ENCODE measurements at places on chromosomes 12 and 14.

DNA sequence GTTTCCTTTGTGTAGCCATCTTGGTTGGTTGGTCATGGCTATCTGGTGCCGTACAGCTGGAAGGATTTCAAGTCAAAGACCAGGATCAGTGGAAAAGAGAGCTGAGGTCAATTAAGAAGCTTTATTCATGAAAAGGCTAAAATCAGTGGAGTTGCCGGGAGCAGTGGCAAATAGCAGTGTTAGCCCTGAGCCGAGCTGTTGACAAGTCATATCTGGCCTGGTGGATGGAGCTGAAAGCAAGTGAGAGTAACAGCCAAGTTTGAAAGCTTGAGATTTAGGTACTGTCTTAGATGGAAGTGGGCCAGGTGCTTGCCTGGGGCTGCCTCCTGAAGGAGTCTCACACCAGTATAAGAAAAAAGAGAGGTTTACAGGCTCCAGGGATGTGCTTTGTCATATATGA lies 9.0 kb downstream of the BATF start:
- DNase-seq = no peak

GRCh38 chr14:72630374-72630773 lies 263.5 kb downstream of the DPF3 start:
- no peak for DNase-seq

- no peak for DNase-seq
These were observed 28.2 kb downstream of the PTPRQ start for GRCh38 chr12:80472236-80472635.

DNA sequence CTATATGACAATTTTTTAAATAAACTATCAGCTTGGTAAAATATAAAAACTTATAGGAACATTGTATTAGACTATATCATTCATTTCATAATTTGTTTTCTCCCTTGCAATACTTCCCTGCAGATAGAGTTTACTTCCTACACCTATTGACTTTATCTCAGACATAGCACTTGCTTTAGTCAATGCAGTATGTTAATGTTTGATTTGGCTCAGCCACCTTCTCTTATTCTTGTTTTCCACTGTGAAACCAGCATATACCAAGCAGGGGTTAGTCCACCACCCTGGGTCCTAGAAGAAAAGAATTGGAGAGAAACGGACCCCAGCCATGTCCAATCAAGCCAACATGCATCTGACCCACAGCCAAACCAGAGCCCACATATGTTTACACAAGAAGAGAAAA lies 10.4 kb upstream of the SOX5 start:
- DNase-seq = no peak

- no peak for DNase-seq
These were observed 22.2 kb upstream of the ABCD4 start for GRCh38 chr14:74324931-74325361.

GRCh38 chr12:85920324-85920947 lies 46.3 kb downstream of the NTS start:
- no peak for DNase-seq

DNA sequence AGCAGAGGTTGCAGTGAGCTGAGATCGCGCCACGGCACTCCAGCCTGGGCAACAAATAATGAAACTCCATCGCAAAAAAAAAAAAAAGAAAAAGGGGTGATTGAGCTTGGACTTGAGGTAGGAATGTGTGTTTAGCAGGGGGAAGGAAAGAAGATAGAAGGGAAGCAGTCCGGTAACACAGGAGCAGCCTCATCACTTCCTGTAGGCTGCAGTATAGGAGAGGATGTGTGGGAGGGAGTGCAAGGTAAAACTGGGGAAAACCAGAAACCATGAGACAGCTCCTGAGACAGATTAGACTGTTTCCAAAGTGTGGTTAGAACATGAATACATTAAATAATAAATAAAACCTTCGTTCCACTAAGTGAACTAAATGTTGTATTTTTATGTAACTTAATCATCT lies 49.2 kb downstream of the FGD4 start:
- no peak for DNase-seq

- no peak for DNase-seq
These were observed 60.3 kb downstream of the PDZRN4 start for GRCh38 chr12:41248391-41248790.

DNA sequence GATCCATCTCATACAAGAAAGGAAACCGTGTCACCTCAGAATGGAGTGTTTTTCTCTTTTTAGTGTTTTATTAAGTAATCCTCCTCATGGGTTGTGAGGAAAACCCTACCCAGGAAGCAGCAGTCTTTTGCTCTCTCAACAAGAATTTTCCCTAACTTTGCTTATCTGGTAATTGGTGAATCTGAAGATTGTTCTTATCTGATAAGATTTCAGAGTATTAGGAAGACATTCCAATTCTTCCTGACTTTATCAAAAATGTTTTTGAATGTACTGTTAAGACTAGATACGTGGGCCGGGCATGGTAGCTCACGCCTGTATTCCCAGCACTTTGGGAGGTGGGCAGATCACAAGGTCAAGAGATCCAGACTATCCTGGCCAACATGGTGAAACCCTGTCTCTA lies 86.0 kb downstream of the PHLDA1 start:
- DNase-seq = no peak

DNA sequence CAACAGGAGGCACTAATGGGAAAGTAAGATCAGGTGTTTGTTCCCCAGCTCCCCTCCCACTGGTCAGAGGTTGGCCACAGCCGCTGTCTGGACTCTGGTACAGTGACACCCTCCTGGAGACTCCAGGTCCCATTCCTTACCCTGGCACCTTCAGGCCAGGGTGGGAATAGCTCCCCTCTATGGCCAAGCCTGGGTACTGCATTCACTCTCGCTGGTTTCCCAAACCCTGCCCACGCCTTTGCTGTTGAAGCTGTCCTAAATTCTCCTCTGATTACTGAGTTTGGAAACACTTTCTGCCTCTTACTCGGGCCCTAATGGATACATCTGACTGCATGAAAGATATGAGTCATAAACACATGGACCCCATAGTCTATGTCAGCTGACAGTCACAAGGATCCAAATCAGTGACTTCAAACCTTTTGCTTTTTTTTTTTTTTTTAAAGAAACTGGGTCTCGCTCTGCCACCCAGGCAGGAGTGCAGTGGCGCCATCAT lies 17.9 kb downstream of the HRK start:
- no peak for DNase-seq

- no peak for DNase-seq
These were observed 191.0 kb downstream of the FBXL14 start for GRCh38 chr12:1403417-1403816.

- DNase-seq = no peak
These were observed 273.7 kb downstream of the NRXN3 start for GRCh38 chr14:78443834-78444233.

- DNase-seq = no peak
These were observed 158.9 kb upstream of the PLEKHG7 start for GRCh38 chr12:92543840-92544239.

GRCh38 chr12:570921-571794 lies 92.1 kb downstream of the NINJ2 start:
- peak; percentile 57 for DNase-seq

GRCh38 chr12:21559855-21560569 lies 33.9 kb downstream of the SPX start:
- DNase-seq = no peak

DNA sequence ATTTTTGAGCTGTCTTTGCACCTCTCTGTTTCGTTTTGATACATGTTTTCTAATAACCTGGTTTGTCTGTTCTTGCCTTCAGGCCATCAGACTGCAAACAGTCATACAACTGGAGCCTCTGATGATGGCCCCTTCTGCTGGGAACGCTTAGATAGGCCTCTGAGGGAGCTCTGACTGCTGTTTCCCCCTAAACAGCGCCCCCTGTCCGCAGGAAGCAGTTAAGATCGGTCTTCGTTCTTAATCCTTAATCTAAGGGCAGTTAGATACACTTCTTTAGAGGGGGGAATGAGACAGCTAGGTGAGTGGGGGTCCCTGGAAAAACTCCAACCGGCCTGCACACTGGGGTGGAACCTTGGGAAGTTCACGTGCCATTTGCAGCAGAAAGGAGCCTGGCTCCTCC lies 1338.8 kb upstream of the SEL1L start:
- DNase-seq = no peak

- DNase-seq = no peak
These were observed 882 bp upstream of the IL23A start for GRCh38 chr12:56337753-56338251.

DNA sequence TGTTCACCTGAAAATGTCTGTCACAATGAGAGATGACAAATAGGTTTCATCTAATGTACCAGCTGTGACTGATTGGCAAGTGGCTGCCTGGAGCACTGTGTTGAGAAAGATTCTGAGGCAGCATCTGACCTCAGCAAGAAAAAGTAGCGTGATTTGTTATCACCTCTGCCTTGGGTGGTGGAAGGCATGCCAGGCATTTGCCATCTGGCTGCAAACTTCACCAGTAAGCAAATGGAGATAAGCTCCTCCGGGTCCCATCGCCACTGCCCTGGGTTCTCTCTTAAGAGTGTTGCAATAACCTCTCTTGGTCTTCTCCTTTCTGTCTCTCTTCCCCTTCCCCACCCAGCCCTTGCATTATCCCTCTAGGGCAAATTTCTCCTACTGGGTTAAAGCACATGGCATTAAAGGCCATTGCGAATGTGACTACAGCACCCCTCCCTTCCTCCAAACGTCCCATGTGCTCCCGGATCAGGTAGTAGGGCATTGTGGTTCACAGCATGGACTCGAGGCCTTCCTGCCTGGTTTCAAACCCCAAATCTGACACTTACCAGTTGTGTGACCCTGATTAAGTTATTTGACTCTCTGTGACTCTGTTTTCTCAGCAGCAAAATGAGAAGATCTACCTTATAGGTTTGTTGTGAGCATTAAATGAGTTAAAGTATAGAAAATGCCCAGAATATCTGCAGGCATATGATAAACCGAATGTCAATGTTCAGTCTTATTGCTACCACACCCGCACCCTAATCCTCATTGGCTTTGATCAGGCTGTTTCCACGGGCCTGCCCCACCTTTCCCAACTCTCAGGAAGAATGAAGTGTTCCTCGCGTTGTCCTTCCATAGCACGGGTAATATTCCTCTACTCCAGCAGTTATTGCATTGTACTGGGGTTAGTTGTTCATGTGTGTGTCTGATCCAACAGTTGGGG lies 8.2 kb upstream of the LGALS3 start:
- no peak for DNase-seq

DNA sequence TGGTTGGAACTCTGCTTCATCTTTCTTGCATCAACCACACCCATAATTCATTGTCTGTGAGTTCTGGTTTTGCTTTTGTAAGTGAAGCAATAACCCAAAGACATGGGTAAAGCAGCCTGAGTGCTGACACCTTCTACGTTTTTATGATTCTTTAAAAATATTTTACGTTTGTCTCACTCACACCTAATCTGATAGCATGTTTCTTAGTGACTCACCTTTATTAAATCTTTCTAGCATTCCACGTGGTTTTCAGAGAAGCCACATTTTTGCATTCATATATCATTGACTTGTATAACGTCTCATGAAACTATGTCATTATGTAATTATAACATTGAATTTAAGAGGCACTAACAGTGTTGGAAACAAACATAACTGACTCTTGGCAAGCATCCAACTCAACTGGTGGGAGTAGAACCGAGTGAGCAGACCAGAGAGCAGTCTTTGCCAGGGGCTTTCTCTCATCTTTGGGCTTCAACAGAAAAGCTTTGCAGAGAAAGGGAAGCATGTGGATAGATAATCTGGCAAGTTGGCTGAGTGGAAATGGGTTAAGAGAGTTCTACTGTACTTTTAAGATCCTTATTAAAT lies 118.8 kb downstream of the TPH2 start:
- no peak for DNase-seq

GRCh38 chr12:125610971-125611370 lies 545.7 kb downstream of the AACS start:
- DNase-seq = no peak

- no peak for DNase-seq
These were observed 2.7 kb upstream of the TC2N start for GRCh38 chr14:91870001-91870400.

DNA sequence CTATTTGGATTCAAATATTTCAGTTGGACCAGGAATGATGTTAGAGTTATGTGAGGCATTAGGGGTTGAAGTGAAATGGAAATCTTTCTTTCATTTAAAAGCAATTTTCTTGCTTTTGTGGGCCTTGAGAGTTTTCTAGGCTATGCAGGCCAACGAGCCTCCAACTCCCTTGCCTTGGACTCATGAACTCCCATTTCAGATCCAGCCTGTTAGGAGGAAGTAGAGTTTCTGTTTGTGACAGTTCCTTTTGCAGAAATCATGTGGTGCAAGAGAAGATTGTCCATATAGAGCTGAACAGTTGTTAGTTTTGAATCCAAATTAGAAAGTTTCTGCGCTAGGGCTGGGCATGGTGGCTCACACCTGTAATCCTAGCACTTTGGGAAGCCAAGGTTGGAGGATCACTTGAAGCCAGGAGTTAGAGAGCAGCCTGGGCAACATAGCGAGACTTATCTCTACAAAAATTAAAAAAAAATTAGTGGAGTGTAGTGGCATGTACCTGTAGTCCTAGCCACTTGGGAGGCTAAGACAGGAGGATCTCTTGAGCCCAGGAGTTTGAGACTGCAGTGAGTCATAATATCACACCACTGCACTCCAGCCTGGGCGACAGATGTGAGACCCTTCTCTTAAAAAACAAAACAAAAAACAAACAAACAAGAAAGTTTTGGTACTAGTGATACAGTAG lies 47.3 kb upstream of the MED13L start:
- no peak for DNase-seq

DNA sequence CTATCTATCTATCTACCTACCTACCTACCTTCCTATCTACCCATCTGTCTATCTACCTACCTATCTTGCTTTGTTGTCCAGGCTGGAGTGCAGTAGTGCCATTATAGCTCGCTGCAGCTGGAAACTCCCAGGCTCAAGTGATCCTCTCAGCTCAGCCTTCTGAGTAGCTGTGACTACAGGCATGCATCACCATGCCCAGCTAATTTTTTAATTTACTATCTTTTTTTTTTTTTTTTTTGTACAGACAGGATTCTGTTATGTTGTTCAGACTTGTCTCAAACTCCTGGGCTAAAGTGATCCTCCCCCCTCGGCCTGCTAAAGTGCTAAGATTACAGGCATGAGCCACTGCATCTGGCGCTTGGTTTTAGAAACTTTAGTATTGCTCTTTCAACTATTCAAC lies 762.4 kb downstream of the SLC6A15 start:
- no peak for DNase-seq

GRCh38 chr12:88520436-88520820 lies 59.8 kb downstream of the KITLG start:
- no peak for DNase-seq

DNA sequence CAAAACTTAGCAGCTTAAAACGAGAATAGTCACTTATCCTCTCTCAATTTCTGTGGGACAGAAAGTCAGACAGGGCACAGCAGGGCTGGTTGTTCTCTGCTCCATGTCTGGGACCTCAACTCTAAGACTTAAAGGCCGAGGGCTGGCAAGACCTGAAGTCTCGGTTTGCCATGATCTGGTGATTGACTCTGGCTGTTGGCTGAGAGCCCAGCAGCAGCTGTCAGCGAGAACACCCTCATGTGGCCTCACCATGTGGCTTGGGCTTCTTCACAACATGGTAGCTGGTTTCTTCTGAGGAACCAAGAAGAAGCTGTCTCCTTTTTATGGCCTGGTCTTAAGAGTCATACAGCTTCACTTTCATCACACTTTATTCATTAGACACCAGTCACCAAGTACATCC lies 1.7 kb upstream of the VASH1 start:
- no peak for DNase-seq

- no peak for DNase-seq
These were observed 17.4 kb upstream of the CLMN start for GRCh38 chr14:95337041-95337595.

All from GM04503 (cell line).